Astrocyte (in vitro differentiated cells and primary cell): ENCODE measurements at places on chromosomes 5 and 9. TPM values are rescaled to one million over a fixed set of nuclear protein-coding genes. Genes with fewer than 3 reads are reported as not detected.
A peak's percentile ranks its signal among the peaks of the same experiment; 100 is the strongest.

DNA sequence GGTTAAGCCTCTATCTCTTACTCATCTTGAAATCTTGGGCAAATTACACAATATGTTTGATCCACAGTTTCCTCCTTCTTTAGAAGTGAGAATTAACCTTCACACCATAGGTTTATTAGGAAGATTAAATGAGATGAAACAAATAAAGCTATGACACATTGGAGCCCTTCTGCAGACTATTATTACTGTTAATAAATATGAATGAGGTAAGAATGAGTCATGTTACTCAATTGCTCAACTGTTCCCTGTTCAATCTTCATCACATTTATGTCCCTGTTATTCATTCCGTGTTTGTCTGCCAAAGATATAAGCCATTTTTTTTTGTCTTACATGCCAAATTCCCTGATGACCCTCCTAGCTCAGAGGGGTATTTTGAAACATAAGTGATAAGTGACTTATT, 52.1 kb upstream of the PAPPA start:
- H3K27me3 ChIP-seq = peaks cover 2% of the 10 kb centered on the region
- peaks cover 6% of the 10 kb centered on the region for H3K4me1 ChIP-seq
- H3K27ac ChIP-seq = peak overlapping the region; percentile 39
- no peak overlapping the region for H3K4me3 ChIP-seq

GRCh38 chr5:169801781-169802180, 164.7 kb downstream of the DOCK2 start:
- H3K27me3 ChIP-seq = no peaks in the 10 kb centered on the region
- peaks cover 35% of the 10 kb centered on the region for H3K4me1 ChIP-seq
- no peaks in the 10 kb centered on the region for H3K36me3 ChIP-seq
- peak overlapping the region; percentile 20 for H3K27ac ChIP-seq

DNA sequence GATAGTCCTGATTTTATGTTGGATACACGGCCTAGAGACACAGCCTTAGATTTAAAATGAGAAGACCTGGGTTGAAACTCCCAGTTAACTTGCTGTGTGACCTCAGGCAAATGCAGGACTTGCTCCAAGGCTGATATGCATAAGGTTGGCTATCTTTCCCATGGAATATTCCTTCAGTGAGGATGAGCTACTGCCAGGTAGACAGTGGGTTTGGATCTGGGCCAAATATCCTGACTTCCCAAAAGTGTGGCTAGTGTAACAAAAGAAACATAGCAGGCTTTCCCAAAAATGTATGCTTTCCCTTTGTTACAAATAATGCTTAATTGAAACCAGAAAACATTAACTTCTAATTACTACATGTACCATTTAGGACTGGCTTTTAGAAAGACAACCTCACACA, 697 bp upstream of the XPA start:
- H3K4me1 ChIP-seq = peaks cover 18% of the 10 kb centered on the region
- H3K27me3 ChIP-seq = no peaks in the 10 kb centered on the region
- DNase-seq = no peak
- H3K36me3 ChIP-seq = no peaks in the 10 kb centered on the region
- peak overlapping the region; percentile 80 for H3K4me3 ChIP-seq

DNA sequence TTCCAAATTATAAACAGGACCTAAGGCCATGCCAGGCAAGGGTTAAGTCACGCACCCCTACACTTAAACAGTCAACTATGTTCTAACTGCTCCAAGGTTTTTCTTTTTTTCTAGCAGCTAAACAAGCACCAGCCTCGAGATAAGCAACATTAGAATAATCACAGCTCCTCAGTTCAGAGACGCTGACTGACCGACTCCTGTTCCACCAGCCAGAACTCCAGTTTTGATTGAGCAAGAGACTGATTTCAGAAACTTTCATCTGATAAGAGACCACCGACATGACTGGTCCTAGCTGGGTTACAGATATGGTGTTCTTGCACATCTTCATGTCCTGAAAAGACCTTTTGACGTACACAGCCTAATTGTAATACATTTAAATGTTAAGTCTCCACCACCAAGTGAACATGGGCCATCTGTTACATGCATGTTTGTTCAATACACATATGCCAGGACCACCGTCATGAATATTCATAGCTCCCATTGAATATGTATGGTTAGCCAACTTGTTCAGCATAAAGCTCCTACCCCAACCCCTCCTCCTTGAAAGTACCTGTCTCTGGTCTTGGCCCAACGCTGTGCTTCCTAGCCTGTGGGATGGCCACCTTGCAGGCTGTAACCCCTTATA, 23.7 kb upstream of the OTULINL start:
- no peak for DNase-seq
- H3K27me3 ChIP-seq = peaks cover 4% of the 10 kb centered on the region
- H3K27ac ChIP-seq = no peak overlapping the region
- no peaks in the 10 kb centered on the region for H3K4me1 ChIP-seq
- H3K4me3 ChIP-seq = no peak overlapping the region
- no peaks in the 10 kb centered on the region for H3K36me3 ChIP-seq

DNA sequence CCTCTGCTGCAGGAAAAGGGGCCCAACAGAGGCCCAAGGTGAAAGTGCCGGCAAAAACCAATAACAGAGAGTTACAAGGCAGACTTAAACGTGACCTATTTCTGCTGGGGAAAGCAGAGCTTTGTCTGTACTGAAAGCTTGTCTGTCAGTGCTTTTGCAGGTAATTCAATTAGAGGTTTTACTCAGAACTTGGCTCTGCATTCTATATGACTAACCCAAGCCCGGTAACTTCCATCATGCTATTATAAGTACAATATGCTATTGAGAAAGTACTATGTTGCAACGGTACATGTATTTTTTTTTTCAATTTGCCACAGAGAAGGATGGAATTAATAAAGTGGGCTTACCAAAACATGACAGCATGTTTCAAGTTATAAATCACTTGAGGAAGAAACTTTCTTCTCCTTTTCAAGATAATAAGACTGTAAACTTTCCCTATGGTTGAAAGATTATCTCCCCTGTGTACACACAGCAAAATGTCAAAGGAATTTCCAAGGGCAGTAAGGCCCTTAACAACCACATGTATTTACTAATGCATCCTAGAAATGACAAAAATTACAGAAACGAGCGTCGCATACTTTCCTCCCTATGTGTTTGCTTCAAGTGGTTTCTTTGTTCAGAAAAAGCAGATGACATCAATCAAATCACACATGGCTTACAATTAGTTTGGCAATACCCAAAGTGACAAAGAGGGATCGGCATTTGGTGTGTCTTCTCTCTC, 282.4 kb downstream of the EFNA5 start:
- no peaks in the 10 kb centered on the region for H3K36me3 ChIP-seq
- peaks cover 25% of the 10 kb centered on the region for H3K4me1 ChIP-seq
- peaks cover 5% of the 10 kb centered on the region for H3K27me3 ChIP-seq
- peak; percentile 96 for DNase-seq
- H3K27ac ChIP-seq = peak overlapping the region; percentile 58

GRCh38 chr5:45281081-45281480, 415.1 kb downstream of the HCN1 start:
- no peaks in the 10 kb centered on the region for H3K36me3 ChIP-seq
- no peaks in the 10 kb centered on the region for H3K27me3 ChIP-seq
- no peaks in the 10 kb centered on the region for H3K4me1 ChIP-seq
- no peak for DNase-seq
- H3K4me3 ChIP-seq = no peak overlapping the region

GRCh38 chr9:109934857-109935215, 154.8 kb downstream of the PALM2AKAP2 start:
- H3K27me3 ChIP-seq = no peaks in the 10 kb centered on the region
- H3K36me3 ChIP-seq = no peaks in the 10 kb centered on the region
- peak overlapping the region; percentile 66 for H3K27ac ChIP-seq
- peaks cover 19% of the 10 kb centered on the region for H3K4me1 ChIP-seq
- DNase-seq = peak; percentile 86

DNA sequence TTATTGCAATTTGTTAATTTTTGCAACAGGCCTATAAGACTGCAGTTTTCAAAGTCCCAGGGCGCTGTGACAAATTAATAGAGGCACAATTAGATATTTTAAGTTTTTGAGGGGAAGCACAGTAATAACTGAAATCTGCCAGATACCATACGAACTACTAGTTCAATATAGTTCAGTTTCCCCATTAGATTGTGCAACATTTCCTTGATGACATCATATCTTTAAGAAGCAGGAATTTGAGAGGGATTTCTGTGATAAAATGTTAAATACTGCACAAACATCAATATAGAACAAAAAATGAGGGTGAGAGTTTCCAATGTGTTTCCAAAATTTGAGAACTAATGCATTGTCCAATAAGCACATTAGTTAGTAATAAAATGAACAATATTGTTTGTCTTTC, 56.7 kb upstream of the GRIN3A start:
- no peak overlapping the region for H3K27ac ChIP-seq
- H3K36me3 ChIP-seq = no peaks in the 10 kb centered on the region
- no peak for DNase-seq
- H3K27me3 ChIP-seq = no peaks in the 10 kb centered on the region
- no peaks in the 10 kb centered on the region for H3K4me1 ChIP-seq
- no peak overlapping the region for H3K4me3 ChIP-seq

GRCh38 chr5:621341-621761, 9.2 kb downstream of the CEP72 start:
- no peaks in the 10 kb centered on the region for H3K27me3 ChIP-seq
- H3K27ac ChIP-seq = no peak overlapping the region
- DNase-seq = no peak
- H3K4me1 ChIP-seq = no peaks in the 10 kb centered on the region

DNA sequence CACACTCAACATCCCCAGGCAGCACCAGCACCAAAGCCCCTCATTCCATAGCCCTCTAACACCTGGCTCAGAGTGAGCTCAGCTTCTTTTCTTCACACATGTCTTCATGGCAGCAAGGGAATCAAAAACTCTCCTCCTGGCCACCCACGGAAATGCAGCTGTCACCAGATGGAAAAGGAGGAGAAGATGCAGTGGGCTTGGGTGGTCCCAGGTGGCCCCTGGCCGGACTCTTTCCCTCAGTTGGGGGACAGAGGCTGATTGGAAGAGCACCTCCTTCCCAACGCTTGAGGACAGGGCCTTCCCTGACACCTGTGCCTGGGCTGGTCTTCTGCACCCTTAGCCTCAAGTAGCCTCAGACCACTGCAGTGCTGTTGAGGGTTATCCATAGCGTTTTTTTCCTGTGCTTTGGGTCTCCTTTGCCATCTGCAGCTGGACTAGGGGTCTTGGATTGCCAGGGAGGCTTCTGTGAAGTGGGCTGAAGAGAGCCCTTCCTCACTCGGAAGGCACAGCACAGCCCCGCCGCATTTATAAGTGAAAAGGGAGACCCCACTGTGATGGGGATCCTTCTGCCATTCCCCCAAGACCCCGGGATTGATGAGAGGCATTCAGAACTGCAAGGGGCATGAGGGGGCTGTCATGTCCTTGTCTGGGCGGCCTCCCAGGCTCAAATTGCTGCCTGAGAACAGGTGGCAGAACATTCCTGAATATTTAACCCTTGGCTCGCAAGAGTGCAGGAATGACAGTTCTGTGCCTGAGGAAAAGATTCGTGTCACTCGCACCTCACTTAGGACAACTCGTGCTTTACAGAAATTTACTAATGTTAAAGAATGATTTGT, 200.0 kb downstream of the AUH start:
- H3K4me3 ChIP-seq = no peak overlapping the region
- H3K27me3 ChIP-seq = no peaks in the 10 kb centered on the region
- no peak overlapping the region for H3K27ac ChIP-seq
- no peaks in the 10 kb centered on the region for H3K36me3 ChIP-seq

DNA sequence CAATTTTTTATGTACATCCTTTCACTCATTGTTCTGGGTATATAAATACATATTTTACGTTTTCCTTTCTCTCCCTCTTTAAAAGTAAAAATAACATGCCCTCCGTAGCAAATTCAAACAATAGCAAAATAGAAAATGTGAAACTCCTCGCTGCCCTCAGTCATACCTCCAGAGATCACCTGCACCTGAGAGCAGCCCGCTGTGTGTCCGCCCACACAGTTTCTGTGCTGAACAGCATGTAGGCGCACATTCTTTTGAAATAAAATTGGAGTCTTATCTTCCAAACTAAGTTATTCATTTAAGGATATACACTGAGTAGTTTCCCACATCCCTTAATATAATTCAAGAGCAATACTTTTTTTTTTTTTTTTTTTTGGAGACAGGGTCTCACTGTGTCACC, 255.7 kb downstream of the AOPEP start:
- H3K36me3 ChIP-seq = no peaks in the 10 kb centered on the region
- no peaks in the 10 kb centered on the region for H3K4me1 ChIP-seq
- no peak overlapping the region for H3K27ac ChIP-seq
- DNase-seq = no peak
- no peak overlapping the region for H3K4me3 ChIP-seq

- no peaks in the 10 kb centered on the region for H3K36me3 ChIP-seq
- H3K4me3 ChIP-seq = no peak overlapping the region
- DNase-seq = no peak
- H3K27ac ChIP-seq = no peak overlapping the region
- H3K4me1 ChIP-seq = no peaks in the 10 kb centered on the region
Observed at GRCh38 chr5:149289301-149289700, 17.6 kb downstream of the AFAP1L1 start.

DNA sequence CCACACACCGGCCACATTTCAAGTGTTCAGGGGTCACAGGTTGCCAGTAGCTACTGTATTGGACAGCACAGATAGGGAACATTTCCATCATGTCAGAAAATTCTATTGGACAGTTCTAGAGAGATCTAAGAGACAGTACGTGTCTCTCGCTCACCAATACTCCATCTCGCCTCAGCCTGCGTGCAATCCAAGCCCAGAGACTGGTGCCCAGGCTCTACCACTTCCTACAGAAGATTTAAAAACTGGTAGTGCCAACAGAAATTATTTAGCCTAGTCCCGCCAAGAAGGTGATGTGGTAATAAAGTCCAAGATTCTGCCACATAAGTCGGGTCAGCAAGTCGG, 390 bp upstream of the SNX2 start:
- H3K4me1 ChIP-seq = peaks cover 11% of the 10 kb centered on the region
- no peaks in the 10 kb centered on the region for H3K27me3 ChIP-seq
- H3K36me3 ChIP-seq = no peaks in the 10 kb centered on the region
- no peak overlapping the region for H3K27ac ChIP-seq
- DNase-seq = no peak

- H3K4me1 ChIP-seq = no peaks in the 10 kb centered on the region
- H3K27me3 ChIP-seq = no peaks in the 10 kb centered on the region
- no peak overlapping the region for H3K4me3 ChIP-seq
- no peak overlapping the region for H3K27ac ChIP-seq
- no peaks in the 10 kb centered on the region for H3K36me3 ChIP-seq
Observed at GRCh38 chr9:95138474-95138873, 179.0 kb downstream of the FANCC start.

GRCh38 chr9:87178302-87178701, 231.0 kb upstream of the GAS1 start:
- no peaks in the 10 kb centered on the region for H3K36me3 ChIP-seq
- H3K4me3 ChIP-seq = no peak overlapping the region
- peaks cover 6% of the 10 kb centered on the region for H3K4me1 ChIP-seq
- H3K27me3 ChIP-seq = no peaks in the 10 kb centered on the region

GRCh38 chr9:97831843-97832636, 21.0 kb upstream of the FOXE1 start:
- H3K4me3 ChIP-seq = no peak overlapping the region
- no peaks in the 10 kb centered on the region for H3K36me3 ChIP-seq
- no peak overlapping the region for H3K27ac ChIP-seq

Gene FOXB2
- not detected in 2 replicates for total RNA-seq

Gene ZNF79
- 10.5 and 11.5 TPM in 2 replicates for total RNA-seq

Gene IL9
- total RNA-seq = not detected in 2 replicates

Gene WDR38
- total RNA-seq = not detected in 2 replicates

Gene CCNH
- total RNA-seq = 30.5 and 31.6 TPM in 2 replicates

Gene TMC1
- total RNA-seq = 0.10 TPM in 1 of 2 replicates, not detected in the other

Gene PCDHA2
- total RNA-seq = 2.3 and 2.5 TPM in 2 replicates

Gene TMED7
- 163 and 173 TPM in 2 replicates for total RNA-seq

Gene PCDHA11
- 4.9 and 5.8 TPM in 2 replicates for total RNA-seq

Gene CDKN2B
- 306 and 314 TPM in 2 replicates for total RNA-seq

Gene CKMT2
- 0.18 TPM in 1 of 2 replicates, not detected in the other for total RNA-seq
